ENCODE measurements at places on chromosomes 13 and 19.

DNA sequence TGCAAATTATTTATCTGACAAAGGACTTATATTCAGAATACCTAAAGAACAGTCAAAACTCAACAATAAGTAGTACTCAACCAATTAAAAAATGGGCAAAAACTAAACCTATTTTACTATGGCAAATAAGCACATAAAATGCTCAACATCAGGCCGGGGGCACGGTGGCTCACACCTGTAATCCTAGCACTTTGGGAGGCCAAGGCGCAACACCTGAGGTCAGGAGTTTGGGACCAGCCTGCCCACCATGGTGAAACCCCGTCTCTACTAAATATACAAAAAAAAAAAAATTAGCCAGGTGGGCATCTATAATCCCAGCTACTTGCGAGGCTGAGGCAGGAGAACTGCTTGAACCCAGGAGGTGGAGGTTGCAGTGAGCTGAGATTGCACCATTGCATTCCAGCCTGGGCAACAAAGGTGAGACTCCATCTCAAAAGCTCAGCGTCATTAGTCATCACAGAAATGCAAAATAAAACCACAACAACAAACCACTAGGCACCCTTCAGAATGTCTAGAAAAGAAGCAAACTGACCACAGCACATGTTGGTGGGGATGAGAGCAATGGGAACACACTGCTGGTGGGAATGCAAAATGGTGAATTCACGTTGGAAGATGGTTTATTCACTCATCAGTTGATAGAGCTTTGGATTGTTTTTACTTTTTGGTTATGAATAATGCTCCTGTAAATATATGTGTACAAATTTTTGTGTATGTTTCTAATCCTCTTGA is 180.6 kb upstream of the SOX1 start:
- DNase-seq, result no peak

DNA sequence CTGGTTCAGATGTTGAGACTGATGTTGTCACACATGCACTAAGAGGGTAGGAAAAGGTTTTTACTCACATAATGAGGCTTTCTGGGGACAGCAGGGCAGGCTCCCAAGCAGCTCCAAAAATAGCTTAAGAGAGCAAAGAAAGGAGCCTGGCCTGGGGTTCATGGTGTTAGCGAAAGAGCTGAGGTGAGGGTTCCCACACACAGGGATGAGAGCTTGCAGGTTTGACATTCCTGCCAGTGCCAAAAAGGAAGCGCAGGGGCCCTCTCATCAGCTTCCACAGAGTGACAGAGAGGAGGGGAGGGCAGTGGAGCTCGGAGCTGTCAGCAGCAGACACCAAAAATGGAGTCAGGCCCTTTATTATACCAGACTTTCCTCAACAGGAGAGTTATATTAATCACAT is 65.5 kb upstream of the FAM216B start:
- DNase-seq, result no peak

DNA sequence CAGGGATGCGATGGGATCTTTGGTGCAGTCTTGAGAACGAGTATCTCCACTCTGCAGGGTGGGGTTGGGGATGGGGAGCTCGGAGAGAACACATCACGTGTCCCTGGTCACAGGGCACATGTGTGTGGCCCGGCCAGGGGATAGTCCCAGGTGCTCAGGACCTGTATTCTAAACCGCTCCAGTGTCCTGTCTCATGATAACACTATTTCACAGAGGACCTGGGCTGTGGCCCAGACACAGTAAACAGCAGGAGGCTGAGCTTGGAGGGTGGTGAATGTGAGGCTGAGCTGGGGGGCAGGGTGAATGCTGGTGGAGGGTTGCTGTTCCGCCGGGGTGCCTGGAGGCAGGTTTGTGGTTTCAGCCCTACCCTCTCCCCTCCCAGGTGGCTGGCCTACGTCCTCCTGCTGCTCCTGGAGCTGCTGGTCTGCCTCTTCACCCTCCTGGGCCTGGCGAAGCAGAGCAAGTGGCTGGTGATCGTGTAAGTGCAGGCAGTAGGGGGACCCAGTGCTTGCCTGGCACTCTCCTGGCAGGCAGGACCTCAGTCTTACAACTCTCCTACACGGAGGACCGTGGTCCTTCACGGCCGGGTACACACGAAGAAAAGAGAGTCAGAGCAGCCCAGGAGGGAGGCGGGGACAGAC is 11.1 kb downstream of the TTYH1 start:
- DNase-seq, result no peak

- peak; percentile 8 for DNase-seq
These were observed 7.3 kb upstream of the F7 start for GRCh38 chr13:113098162-113098732.

- DNase-seq, result no peak
These were observed 223.7 kb upstream of the TSHZ3 start for GRCh38 chr19:31572976-31573298.

DNA sequence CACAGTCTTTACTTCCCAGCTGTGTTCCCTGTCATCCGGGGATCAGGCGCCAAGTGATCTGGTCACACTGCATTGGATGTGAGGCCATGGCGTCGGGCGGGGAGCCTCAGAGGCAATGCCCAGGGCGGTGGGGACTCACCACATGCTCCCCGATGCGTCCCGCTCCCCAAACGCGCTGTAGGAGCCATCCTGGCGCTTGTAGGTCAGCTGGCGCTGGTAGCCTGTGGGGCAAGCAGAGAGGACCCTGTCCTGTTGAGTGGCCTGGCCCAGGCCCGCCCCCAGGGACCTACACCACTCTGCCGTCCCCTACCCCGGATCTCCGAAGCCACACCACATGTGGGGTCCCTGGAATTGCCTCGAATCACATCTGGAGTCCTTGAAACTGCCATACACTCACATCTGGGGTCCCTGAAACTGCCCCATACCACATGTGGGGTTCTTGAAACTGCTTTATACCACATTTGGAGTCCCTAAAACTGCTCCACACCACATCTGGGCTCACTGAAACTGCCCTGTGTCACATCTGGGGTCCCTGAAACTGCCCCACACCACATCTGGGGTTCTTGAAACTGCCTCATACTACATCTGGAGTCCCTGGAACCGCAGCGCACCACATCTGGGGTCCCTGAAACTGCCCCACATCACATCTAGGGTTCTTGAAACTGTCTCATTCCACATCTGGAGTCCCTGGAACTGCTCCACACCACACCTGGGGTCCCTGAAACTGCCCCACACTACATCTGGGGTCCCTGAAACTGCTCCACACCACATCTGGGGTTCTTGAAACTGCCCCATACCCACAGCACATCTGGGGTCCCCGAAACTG is 33.2 kb downstream of the F2RL3 start:
- DNase-seq, result no peak

DNA sequence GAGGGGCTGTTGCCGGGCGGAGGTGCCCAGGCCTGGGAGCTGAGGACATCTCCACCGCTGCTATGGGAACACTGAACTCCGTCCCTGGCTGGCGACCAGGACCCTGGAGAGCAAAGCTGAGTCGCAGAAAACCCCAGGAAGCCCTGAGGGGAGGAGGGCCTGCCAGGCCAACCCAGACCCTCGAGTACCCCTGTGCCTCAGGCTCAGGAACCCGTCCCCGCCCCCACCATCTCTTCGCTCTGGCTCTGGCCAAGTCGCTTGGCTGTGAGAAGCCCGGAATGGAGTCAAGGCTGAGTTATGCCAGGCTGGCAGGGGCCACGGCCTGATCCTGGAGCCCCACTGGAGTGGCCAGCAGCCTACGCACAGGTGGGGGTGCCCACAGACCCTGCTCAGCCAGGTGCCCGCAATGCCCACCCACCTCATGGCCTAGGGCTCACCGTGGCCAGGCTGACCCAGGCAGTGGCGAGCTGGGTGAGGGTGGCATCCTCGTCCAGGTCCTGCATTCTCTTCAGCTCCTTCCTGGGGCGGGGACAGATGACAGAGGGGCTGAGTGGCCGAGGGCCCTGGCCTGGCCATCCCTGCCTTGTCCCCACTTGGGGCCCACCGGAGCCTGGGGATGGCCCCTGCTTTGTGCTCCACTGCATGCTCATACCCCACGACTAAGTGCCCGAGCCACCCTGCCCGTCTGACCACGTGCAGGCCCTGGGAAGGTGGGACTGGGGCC is 8.5 kb upstream of the CERS1 start:
- no peak for DNase-seq

- no peak for DNase-seq
These were observed 16.4 kb upstream of the DPP9 start for GRCh38 chr19:4740092-4740491.

- peak; percentile 5 for DNase-seq
These were observed 44.6 kb downstream of the ZNF787 start for GRCh38 chr19:56076498-56076897.

GRCh38 chr19:38422438-38422837 is 3.6 kb downstream of the RASGRP4 start:
- DNase-seq, result no peak

DNA sequence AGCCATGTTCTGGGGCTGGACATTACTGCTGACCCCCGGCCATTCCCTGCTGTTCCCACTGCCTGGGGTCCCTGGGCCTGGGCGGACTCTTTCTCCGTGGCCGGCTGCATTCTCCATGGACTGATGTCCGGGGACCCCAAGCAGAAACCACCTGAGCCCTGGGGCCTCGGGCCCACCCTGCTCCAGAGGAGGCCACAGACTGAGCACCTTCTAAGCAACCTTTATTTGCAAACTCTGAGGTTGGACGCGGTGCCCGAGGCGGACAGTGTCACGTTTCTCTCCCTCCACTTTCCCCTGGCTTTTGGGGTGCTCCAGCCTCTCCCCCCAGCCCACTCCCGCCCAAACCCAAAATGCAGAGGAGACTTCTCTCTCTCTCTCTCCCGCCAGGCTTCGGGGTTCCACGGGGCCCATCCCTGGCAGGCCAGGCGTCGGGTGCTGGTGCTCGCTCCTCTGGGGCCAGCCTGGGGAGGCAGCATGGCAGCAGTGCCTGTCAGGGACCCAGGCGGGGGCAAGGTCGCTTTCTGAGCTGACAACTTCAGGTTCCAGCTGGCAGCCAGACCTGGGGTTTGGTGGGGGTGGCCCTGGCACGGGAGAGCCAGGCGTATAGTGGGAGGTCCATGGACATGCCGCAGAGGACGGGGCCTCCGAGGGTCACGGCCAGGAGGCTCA is 2.3 kb upstream of the C19orf25 start:
- no peak for DNase-seq

GRCh38 chr13:80131204-80131603 is 209.7 kb downstream of the SPRY2 start:
- no peak for DNase-seq

DNA sequence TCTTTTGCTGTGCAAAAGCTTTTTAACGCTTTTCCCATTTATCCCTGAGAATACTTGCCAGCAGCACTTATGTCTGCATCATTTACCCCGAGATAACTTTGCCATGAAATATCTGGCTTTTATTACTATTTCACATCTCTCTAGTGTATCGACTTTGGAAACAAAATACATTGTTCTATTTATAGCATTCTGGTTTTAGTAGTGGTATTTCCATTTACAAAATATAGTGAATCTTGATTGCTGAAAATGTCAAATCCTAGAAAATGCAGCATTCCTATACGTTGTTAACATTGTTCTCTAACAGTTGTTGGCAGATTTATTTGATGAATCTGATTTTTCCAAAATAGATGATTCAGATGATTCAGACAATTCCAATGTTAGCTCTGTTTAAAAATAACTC is 189.3 kb upstream of the SPRY2 start:
- DNase-seq, result peak; percentile 23

- no peak for DNase-seq
These were observed 33.3 kb downstream of the BRD4 start for GRCh38 chr19:15298847-15299567.

DNA sequence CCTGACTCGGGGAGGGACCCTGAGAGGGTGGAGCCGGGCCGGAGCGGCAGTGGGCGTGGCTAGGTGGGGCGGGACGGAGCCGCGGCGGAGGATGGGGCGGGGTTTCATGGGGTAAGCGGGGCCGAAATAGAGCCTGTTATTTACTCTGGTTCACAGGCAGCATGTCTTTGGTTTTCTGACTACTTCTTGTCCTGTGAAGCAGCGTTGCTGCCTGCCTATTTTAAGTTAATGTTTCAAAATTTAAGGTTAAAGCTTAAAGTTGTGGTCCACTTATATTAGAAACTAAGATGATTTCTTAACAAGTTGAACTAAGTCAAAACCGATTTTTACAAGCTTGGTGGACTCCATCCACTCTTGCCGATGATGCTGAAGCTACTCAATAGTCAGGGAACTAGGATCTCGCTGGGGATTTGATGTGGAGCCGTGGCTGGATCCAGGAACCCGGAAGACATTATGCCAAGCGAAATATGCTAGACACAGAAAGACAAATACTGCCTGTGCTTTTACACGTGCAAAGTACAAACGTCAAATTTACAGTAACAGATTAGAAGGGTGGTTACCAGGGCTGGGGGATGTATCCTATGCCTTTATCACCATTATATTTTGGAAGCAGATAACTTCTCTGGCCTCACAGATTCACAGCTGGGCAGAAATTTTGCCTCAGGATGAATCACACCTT is 433 bp upstream of the ZNF616 start:
- no peak for DNase-seq

DNA sequence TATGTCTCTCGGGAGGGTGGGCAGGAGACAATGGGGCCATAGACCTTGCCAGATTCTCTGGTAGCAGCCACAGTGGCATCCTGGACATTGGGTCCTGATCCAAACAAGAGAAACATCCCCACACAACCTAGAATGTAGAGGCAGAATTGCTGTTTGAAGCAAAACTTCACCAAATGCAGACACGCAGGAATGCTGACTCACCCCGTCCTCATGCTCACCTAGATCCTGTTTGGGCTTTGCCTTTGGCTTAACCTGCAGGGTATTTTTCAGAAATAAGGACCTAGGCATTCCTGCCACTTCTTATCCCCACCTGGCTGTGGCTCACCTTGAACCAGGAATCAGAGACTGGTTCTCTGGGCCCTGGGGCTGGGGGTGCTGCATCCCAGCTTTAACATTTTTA is 7.3 kb downstream of the TBC1D17 start:
- DNase-seq, result no peak

DNA sequence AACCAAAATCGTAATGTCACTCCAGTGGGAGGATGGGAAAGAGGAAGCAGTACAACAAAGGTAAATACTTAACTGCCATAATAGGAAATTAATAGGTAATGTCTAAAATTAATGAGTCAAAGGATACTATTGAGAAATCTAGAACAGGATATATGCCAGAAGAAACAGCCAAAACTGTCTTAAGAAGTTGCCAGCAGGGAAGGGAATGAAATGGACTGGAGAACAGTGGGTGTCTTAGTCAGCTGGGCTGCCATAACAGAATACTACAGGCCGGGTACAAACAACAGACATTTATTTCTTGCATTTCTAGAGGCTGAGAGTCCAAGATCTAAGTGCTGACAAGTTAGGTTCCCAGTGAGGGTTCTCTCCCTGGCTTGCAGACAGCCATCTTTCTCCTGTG is 40.3 kb upstream of the IPO5 start:
- no peak for DNase-seq

GRCh38 chr19:39941151-39941550 is 6.7 kb upstream of the FCGBP start:
- DNase-seq, result no peak

GRCh38 chr19:657611-658010 is 5.4 kb downstream of the RNF126 start:
- DNase-seq, result no peak

GRCh38 chr19:21109116-21109515 is 27.1 kb downstream of the ZNF714 start:
- no peak for DNase-seq

Data from fibroblast of skin of left biceps (primary cell).